ENCODE measurements at places on chromosomes 3 and 15. TPM values are rescaled to one million over a fixed set of nuclear protein-coding genes. Genes with fewer than 3 reads are reported as not detected.

The MFGE8 gene
- total RNA-seq, result 320 TPM

The CLDN11 gene
- total RNA-seq, result 0.15 TPM

The ANAPC13 gene
- total RNA-seq, result 47.5 TPM

The HRG gene
- total RNA-seq, result not detected

The ANKRD34C gene
- not detected for total RNA-seq

The ANKUB1 gene
- not detected for total RNA-seq

The FAIM gene
- total RNA-seq, result 30.2 TPM

The DGKG gene
- 7.3 TPM for total RNA-seq

The MST1 gene
- 1.8 TPM for total RNA-seq

The RNU5B-1 gene
- total RNA-seq, result not detected

The MRPS11 gene
- 111 TPM for total RNA-seq

The GOLGA6L7 gene
- total RNA-seq, result not detected

The CCDC54 gene
- not detected for total RNA-seq

The RBMS3 gene
- total RNA-seq, result 0.43 TPM

The FAM81A gene
- 10.1 TPM for total RNA-seq

The WDR72 gene
- 8.3 TPM for total RNA-seq

The SRGAP3 gene
- total RNA-seq, result 1.4 TPM

The ZSCAN29 gene
- total RNA-seq, result 8.8 TPM

The DLL4 gene
- total RNA-seq, result 2.9 TPM

The OSTN gene
- total RNA-seq, result not detected

The SLC2A2 gene
- not detected for total RNA-seq

The SERPINI1 gene
- 3.0 TPM for total RNA-seq

The SPESP1 gene
- total RNA-seq, result not detected

The SCAANT1 gene
- not detected for total RNA-seq

The LRRC31 gene
- not detected for total RNA-seq

The CCDC33 gene
- 7.5 TPM for total RNA-seq

The MYL3 gene
- total RNA-seq, result 0.07 TPM

The NCKIPSD gene
- 13.5 TPM for total RNA-seq

The OR5K2 gene
- total RNA-seq, result not detected

The GRK7 gene
- 0.02 TPM for total RNA-seq

The EPHB1 gene
- total RNA-seq, result 0.06 TPM

The MRAS gene
- total RNA-seq, result 8.2 TPM

The GOLGA6B gene
- not detected for total RNA-seq

The KLHL6 gene
- not detected for total RNA-seq

The CCDC191 gene
- 1.5 TPM for total RNA-seq

The STIMATE gene
- total RNA-seq, result 6.8 TPM

The PAQR5 gene
- 93.4 TPM for total RNA-seq

The CFAP100 gene
- total RNA-seq, result not detected

The COLQ gene
- 0.25 TPM for total RNA-seq

The OSBPL10 gene
- total RNA-seq, result 23.3 TPM

The GADL1 gene
- not detected for total RNA-seq

The CDHR4 gene
- total RNA-seq, result 0.12 TPM

The ARPIN gene
- 11.6 TPM for total RNA-seq

The TMC3 gene
- total RNA-seq, result not detected

The BFSP2 gene
- not detected for total RNA-seq

The SLCO2A1 gene
- 0.22 TPM for total RNA-seq

The ATP11B gene
- 12.8 TPM for total RNA-seq

The PLCD1 gene
- total RNA-seq, result 4.1 TPM

The TMEM207 gene
- total RNA-seq, result not detected

The GHSR gene
- not detected for total RNA-seq

The FEZF2 gene
- total RNA-seq, result not detected

The CTXN2 gene
- not detected for total RNA-seq

The SLC24A5 gene
- total RNA-seq, result not detected

The ABI3BP gene
- total RNA-seq, result 1.6 TPM

The CTXND1 gene
- 0.01 TPM for total RNA-seq

The RPP25 gene
- total RNA-seq, result 28.2 TPM

The RUVBL1 gene
- 96.2 TPM for total RNA-seq

The GXYLT2 gene
- 1.6 TPM for total RNA-seq
